Stimulated activated CD4-positive, alpha-beta T cell treated with anti-CD3 and anti-CD28 coated beads, Interleukin-2, amount 100 ng/mL, for 48 hours (primary cell): ENCODE measurements at places on chromosomes 7 and 10.

DNA sequence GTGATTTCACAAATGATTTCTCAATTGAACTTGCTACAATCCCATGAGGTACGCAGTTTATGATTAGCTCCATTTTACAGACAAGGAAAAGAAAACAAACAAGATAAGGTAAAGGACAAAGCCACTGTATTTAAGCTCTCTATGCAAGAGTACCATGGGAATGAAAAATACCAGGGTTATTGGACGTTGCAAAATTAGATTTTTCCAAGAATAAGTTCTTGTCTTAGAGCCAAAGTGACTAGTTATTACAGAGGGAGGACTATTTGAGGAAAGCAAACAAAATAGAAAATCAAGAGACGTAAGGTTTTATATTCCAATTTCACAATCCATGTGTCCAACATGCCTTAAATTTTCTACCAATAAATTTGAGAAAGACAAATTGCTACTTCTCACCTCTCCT, 97.9 kb upstream of the PTN start:
- DNase-seq = no peak

DNA sequence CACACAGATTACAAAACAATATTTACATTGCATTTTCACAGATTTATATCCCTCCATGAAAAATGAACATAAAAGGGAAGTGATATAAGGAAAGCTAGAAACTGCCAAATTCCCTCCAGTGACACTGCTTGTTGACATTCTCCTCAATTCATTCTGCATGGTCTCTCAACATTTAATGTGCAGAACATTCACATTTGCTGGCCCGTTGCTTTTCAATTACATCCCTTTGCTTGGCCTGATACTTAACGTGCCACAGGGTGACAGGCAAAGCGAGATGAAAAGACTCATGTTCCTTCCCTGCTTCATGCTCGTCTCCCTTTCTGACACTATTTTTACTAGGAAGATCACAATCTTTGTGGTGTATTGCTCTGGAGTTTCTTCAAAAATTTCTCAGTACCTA, 1019.7 kb upstream of the LRRN3 start:
- DNase-seq = no peak

GRCh38 chr10:28411648-28412047, 108.8 kb upstream of the MPP7 start:
- DNase-seq = no peak

DNA sequence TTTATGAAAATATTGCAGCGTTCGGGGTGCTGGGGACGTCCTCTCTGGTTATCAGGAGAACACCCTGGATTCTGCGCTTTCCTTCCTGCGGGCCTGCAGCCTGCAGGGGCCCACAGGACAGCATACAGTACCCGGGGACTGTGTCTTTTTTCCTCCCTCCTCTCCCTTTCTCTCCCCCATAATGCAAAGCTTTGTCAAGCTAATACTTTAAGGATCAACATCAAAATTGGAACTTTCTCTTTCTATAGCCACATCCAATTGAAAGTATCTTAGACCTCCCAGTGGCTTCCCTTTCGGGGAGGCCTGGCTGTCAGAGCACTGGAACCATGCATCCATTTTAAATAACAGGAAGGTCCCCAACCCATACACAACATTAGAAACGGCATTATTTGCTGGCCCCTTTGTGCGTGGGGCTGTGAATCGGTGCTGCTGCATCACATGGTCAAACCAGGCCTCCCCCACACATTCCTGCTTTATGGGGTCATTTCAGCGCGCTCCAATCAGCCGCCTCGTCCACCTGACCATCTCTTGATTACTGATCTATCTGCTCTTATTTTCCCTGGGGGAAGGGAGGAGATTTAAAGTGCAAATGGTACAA, 505.1 kb downstream of the DNAJB6 start:
- no peak for DNase-seq
